ENCODE measurements at places on chromosomes 5 and 9. TPM values are rescaled to one million over a fixed set of nuclear protein-coding genes. Genes with fewer than 3 reads are reported as not detected.

SGCD gene
- total RNA-seq = 4.5 TPM

EIF4E1B gene
- total RNA-seq = not detected

SCGB3A2 gene
- not detected for total RNA-seq

KIF12 gene
- total RNA-seq = 2.8 TPM

SEMA5A gene
- not detected for total RNA-seq

HDAC3 gene
- total RNA-seq = 51.8 TPM
